Midbrain (tissue), 1 donor: ENCODE measurements at places on chromosomes 11 and 22.

DNA sequence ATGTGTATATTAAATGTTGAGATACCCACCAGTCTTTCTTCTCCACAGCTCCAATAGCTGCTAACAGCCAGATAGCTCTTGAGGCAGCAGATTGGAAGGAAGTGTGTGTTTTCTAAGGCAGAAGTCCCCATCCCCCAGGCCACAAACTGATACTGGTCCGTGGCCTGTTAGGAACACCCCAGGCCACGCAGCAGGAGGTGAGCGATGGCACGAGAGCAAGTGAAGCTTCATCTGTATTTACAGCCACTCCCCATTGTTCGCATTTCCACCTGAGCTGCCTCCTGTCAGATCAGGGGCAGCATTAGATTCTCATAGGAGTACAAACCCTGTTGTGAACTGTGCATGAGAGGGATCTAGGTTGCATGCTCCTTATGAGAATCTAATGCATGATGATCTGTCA is 12.7 kb downstream of the CCDC73 start:
- DNase-seq, result no peak

- no peak for DNase-seq
Measured at GRCh38 chr11:101091781-101092180, 37.8 kb downstream of the PGR start.

DNA sequence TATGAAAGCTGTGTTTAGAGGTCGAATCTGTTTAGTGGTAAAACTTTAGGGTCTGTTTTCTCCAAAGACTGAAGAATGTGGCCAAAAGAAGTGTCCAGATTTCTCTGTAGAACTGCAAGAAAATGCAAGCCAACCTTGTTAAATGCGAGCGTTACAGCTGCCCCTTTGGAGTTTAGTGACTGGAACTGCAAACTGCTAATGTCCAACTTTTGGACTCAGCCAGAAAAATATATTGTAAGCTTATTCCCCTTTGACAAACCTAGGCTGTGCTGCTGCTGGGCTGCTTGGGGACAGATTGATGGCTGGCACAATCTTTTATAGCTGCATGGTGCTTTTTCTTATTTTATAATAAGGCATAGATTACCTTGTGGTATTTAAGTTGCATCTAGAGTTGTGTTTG is 3.9 kb downstream of the TEAD1 start:
- DNase-seq, result no peak

- no peak for DNase-seq
Measured at GRCh38 chr22:43377896-43378704, 33.7 kb upstream of the MPPED1 start.

- DNase-seq, result no peak
Measured at GRCh38 chr11:11215058-11215815, 137.8 kb downstream of the CSNK2A3 start.

DNA sequence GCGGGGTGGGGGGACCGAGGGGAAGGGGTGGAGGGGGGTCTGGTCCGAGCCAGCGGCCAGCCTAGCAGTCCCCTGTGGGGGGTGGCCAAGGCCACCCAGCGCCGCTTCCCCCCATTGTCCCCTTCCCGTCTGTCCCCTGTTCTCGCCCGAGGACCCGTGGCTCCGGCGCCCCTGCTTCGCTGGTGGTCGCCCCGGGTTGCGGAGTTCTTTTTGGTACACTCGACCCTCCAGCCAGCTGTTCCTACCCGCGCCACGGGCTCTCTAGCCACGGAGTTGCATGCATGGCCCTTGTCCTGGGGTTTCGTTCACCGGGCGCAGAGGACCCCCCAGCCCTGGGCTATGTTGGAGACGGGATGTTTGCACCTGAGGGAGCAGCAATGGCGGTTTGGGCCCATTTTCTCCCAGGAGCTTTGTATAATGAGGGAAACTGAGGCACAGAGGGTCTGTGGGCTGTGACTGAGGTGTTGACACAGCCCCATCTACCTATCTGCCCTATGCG is 489 bp downstream of the RNF214 start:
- DNase-seq, result no peak

DNA sequence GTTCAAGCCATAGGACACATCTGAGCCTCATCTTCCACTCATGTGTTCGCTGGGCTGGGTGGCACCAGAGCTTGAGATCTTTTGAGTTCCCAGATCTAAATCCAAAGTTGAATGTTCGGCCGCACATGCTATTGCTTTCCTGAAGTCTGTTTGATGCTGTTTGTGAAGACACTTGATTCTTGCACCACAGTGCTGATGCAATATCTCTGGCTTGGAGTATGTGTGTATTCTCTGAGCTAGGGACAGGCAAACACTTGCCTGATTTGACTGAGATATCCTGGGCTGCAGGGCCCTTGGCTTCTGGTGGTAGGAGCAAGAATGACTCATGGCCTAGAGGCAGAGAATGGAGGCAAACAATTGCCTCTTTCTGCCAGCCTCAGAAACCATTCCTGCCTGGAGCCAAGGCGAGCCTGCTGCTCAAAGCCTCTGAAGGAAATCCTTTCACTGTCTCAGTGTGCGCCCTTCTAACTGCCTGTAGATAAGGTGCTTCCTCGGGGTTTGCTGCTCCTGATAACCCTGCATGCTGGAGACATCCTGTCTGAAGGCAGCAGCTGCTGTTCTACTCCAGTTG is 73.0 kb downstream of the CYB5R2 start:
- peak; percentile 51 for DNase-seq
